ENCODE measurements at places on chromosomes 4 and X. TPM values are rescaled to one million over a fixed set of nuclear protein-coding genes. Genes with fewer than 3 reads are reported as not detected.

COX7B2 gene
- not detected for total RNA-seq

TLR2 gene
- 2.8 TPM for total RNA-seq

SNCA gene
- 7.0 TPM for total RNA-seq

PNMA3 gene
- total RNA-seq, result 1.8 TPM

THAP9 gene
- 5.6 TPM for total RNA-seq

NELFA gene
- total RNA-seq, result 10.2 TPM

MAP7D2 gene
- 0.44 TPM for total RNA-seq

GRCh38 chr4:41647383-41647782, 101.1 kb downstream of the PHOX2B start:
- H3K27me3 ChIP-seq, result no peaks in the 10 kb centered on the region
- H3K27ac ChIP-seq, result no peak overlapping the region
- DNase-seq, result no peak
- H3K36me3 ChIP-seq, result peaks cover 68% of the 10 kb centered on the region

DNA sequence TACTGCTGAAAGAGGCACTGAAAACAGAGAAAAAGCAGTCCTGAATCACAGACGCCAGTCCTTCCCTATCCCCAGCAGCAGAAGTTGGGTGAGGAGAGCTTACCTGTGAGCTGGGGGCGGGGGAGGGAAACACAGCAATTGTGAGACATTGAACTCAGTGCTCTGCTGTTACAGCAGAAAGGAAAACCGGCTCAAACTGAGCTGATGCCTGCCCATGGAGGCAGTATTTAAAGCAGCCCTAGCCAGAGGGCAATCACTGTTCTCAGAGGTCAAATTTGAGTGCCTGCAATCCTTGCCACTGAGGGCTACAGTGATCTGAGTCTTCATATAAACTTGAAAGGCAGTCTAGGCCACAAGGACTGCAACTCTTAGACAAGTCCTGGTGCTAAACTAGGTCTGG, 220.7 kb downstream of the GRXCR1 start:
- no peak for DNase-seq
- H3K4me3 ChIP-seq, result no peak overlapping the region
- H3K36me3 ChIP-seq, result no peaks in the 10 kb centered on the region
- H3K27ac ChIP-seq, result no peak overlapping the region
- H3K27me3 ChIP-seq, result no peaks in the 10 kb centered on the region

GRCh38 chr4:39883646-39884045, 94.1 kb downstream of the PDS5A start:
- no peak overlapping the region for H3K4me3 ChIP-seq
- H3K27ac ChIP-seq, result no peak overlapping the region
- H3K4me1 ChIP-seq, result no peaks in the 10 kb centered on the region
- H3K27me3 ChIP-seq, result no peaks in the 10 kb centered on the region
- no peak for DNase-seq
- peaks cover 46% of the 10 kb centered on the region for H3K36me3 ChIP-seq

DNA sequence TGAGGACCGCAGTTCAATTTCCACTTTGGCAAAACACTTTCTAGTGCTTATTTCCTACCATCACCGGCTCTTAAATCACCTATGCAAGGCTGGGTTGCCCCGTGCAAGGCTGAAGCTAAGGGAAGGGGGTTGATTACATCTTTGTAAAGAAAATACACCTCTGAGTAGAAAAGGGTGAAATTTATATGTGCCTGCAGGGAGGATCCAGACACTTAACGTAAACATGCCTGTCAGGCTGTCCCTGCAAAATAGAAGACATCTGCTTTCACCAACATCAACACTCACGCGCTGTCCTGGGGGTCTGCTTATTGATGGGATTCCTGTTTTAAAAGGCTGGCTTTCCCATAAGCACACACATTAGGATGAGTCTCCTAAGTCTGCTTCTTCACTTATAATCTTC, 92.0 kb downstream of the PRKX start:
- no peak overlapping the region for H3K4me3 ChIP-seq
- H3K27ac ChIP-seq, result no peak overlapping the region
- no peak for DNase-seq
- no peaks in the 10 kb centered on the region for H3K4me1 ChIP-seq
- peaks cover 4% of the 10 kb centered on the region for H3K36me3 ChIP-seq
- H3K27me3 ChIP-seq, result no peaks in the 10 kb centered on the region

- peak; percentile 75 for DNase-seq
- H3K36me3 ChIP-seq, result no peaks in the 10 kb centered on the region
- H3K4me1 ChIP-seq, result peaks cover 55% of the 10 kb centered on the region
- peak overlapping the region; percentile 74 for H3K4me3 ChIP-seq
- H3K27me3 ChIP-seq, result peaks cover 65% of the 10 kb centered on the region
Measured at GRCh38 chr4:54233697-54234496, 4.8 kb downstream of the PDGFRA start.

- no peaks in the 10 kb centered on the region for H3K36me3 ChIP-seq
- no peak overlapping the region for H3K27ac ChIP-seq
- DNase-seq, result no peak
- no peaks in the 10 kb centered on the region for H3K27me3 ChIP-seq
- no peak overlapping the region for H3K4me3 ChIP-seq
- no peaks in the 10 kb centered on the region for H3K4me1 ChIP-seq
Measured at GRCh38 chrX:134679221-134679620, 20.9 kb upstream of the PLAC1 start.

- no peak for DNase-seq
- H3K4me3 ChIP-seq, result peak overlapping the region; percentile 45
- H3K36me3 ChIP-seq, result no peaks in the 10 kb centered on the region
- H3K4me1 ChIP-seq, result no peaks in the 10 kb centered on the region
Measured at GRCh38 chrX:78326401-78326800, 1.0 kb downstream of the CYSLTR1 start.

GRCh38 chrX:47068214-47068613, 10.0 kb upstream of the RGN start:
- H3K27me3 ChIP-seq, result no peaks in the 10 kb centered on the region
- H3K27ac ChIP-seq, result no peak overlapping the region
- no peaks in the 10 kb centered on the region for H3K36me3 ChIP-seq
- no peak for DNase-seq
- H3K4me3 ChIP-seq, result no peak overlapping the region

DNA sequence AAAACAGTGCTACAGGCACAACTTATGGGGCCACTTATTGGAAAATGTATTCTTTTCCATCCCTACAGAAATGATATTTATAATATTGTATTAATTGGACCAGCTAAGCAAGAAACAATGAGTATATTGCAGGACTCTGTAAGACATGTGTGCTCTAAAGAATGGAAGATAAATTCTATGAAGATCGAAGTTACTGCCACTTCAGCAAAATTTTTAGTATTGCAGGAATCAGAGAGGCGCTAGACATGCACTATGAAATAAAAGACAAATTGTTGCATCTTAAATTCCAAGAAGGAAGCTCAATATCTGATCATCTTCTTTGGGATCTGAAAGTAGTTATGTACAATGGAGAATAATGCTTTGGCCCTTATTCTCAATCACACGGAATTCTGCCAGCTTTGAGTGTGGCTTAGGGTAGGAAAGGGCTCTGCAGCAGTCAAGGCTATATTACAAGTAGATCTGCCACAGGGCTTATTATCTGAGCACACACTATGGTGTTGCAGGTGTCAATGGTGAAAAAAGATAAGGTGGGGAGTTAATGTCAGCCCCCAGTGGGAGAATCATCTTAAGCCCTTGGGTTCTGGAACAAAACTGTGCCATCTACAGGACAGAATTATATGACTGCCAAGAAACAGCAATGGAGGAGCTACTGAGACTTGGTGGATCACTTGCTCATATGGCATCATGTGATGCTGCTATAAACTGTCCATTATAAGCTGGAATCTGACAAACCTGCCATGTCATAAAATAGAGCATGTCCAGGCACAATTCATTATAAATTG, 334.0 kb upstream of the NDST3 start:
- no peak overlapping the region for H3K4me3 ChIP-seq
- no peaks in the 10 kb centered on the region for H3K4me1 ChIP-seq
- no peak overlapping the region for H3K27ac ChIP-seq
- no peaks in the 10 kb centered on the region for H3K27me3 ChIP-seq
- H3K36me3 ChIP-seq, result no peaks in the 10 kb centered on the region

DNA sequence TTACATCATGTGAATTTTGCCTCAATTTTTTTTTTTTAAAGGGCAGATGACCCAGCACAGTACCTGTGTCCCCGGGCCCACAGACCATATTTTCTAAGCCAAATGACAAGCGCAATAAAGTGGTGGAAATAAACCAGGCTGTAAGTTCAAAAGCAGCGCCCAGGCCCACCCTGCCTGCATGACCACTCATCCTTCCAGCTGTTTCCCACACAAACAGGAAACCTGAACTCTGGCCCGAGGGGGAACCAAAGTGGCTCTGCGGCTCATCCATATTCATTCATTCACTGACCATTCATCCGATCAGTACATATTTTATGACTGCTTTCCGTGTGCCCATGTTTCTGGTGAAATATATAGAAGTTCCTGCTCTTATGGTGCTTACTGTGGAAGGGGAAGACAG, 33.7 kb upstream of the CRMP1 start:
- H3K4me1 ChIP-seq, result no peaks in the 10 kb centered on the region
- no peak overlapping the region for H3K27ac ChIP-seq
- H3K36me3 ChIP-seq, result no peaks in the 10 kb centered on the region
- no peak for DNase-seq
- H3K27me3 ChIP-seq, result peaks cover 95% of the 10 kb centered on the region
- no peak overlapping the region for H3K4me3 ChIP-seq

- DNase-seq, result no peak
- H3K4me1 ChIP-seq, result peaks cover 8% of the 10 kb centered on the region
- H3K27me3 ChIP-seq, result no peaks in the 10 kb centered on the region
Measured at GRCh38 chr4:141339966-141340365, 119.3 kb downstream of the ZNF330 start.

- H3K4me3 ChIP-seq, result peak overlapping the region; percentile 52
- no peaks in the 10 kb centered on the region for H3K36me3 ChIP-seq
- H3K4me1 ChIP-seq, result peaks cover 58% of the 10 kb centered on the region
- DNase-seq, result no peak
Measured at GRCh38 chr4:13541176-13541604, 3.1 kb downstream of the NKX3-2 start.

- no peak overlapping the region for H3K4me3 ChIP-seq
- no peaks in the 10 kb centered on the region for H3K27me3 ChIP-seq
- DNase-seq, result no peak
- peaks cover 16% of the 10 kb centered on the region for H3K4me1 ChIP-seq
- no peaks in the 10 kb centered on the region for H3K36me3 ChIP-seq
- H3K27ac ChIP-seq, result no peak overlapping the region
Measured at GRCh38 chr4:184728858-184729257, 5.0 kb downstream of the CENPU start.

DNA sequence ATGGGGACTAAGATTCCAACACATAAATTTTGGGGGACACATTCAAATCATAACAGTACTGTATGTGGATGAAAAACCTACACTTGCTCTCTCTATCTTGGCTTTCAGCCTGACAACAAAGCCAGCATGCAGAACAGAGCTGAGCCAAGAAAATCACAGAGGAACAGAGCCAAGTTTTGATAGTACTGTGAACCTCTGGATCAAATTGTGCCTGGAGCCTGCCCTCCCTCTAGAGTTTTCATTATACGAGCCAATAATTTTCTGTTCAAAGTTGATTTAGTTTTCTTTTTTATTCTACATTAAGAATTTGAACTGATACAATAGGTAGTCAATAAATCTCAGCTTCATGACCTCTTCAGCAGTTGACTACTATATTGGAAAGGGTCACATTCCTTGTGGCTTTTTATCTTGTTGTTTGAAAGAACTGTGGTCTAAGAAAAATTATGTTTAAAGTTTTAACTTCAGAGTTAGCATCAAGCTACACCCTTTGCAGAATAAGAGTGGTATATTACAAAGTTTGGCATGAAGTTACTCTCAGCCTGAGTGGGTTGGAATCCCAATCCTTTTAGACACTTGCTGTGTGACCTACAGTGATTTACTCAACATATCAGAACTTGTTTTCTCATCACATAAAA, 31.1 kb downstream of the GRID2 start:
- peaks cover 43% of the 10 kb centered on the region for H3K4me1 ChIP-seq
- no peak overlapping the region for H3K4me3 ChIP-seq
- no peaks in the 10 kb centered on the region for H3K36me3 ChIP-seq
- H3K27me3 ChIP-seq, result no peaks in the 10 kb centered on the region
- H3K27ac ChIP-seq, result peak overlapping the region; percentile 47

DNA sequence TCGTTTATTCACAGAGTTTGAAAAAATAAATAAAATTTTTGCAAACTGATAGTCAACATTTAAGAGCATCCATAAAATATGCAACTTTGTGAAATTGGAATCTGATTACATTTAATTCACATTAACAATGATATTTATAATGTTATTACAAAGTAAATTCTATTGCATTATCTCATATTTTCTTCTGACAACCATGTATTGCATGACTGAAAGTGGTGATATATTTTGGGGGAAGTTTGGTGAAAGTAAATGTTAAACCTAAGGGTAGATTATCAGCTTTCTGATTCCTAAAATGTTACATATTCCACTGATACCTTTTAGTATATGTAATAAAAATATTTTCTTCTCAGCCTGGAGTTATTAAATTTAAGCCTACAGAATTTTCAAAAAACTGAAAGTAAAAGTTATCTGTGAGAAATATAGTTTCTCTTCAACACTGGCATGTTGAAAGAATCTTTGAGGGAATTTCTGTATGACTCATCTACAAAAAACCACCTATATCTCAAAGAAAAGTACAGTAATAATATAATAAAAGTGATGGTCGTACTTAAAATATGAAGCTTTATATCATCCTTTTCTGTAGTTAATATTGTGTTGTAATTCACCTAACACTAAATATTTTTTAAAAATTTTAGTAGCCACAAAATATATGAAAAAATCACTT, 1179.6 kb upstream of the PCDH7 start:
- DNase-seq, result no peak
- H3K4me1 ChIP-seq, result no peaks in the 10 kb centered on the region
- H3K4me3 ChIP-seq, result no peak overlapping the region
- H3K27me3 ChIP-seq, result no peaks in the 10 kb centered on the region
- H3K36me3 ChIP-seq, result no peaks in the 10 kb centered on the region
- no peak overlapping the region for H3K27ac ChIP-seq

- H3K36me3 ChIP-seq, result peaks cover 19% of the 10 kb centered on the region
- DNase-seq, result no peak
- no peak overlapping the region for H3K27ac ChIP-seq
- H3K4me1 ChIP-seq, result peaks cover 57% of the 10 kb centered on the region
- H3K27me3 ChIP-seq, result no peaks in the 10 kb centered on the region
Measured at GRCh38 chr4:158133551-158133950, 39.3 kb downstream of the GASK1B start.

DNA sequence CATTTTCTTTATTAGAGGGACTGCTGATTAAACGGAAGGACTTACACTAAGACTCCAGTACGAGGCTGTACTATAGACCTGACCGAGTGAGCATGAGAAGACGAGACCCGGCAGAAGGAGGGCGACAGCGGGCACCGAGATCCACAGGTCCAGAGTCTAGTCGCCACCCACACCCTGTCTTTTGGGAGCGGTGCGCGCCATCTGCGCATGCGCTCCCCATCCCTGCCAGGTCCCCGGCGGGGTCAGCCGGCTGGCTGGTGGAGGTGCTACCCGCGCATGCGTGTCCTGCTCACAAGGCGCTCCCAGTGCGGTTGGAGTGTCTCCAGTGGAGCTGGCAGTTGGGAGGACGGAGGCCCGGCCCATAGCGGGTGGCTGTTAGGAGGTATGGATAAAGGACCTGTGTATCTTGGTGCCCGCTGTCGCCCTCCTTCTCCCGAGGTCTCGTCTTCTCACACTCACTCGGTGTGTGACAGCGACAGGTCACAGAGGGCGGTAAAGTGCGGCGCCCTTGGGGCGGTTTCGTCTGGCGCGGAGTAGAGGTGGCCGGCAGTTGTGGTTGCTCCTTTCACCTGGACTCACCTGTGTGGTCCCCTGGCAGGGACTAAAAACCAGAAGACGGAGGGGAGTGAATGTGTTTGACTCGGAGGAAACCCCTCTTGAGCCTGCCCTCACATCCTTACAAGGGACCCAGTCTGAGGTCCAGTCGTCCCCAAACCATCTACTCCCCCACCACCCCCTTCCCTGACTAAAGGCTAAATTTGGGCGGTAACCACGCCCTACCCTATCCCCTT, 7.6 kb upstream of the HSD17B10 start:
- DNase-seq, result peak; percentile 83
- H3K27me3 ChIP-seq, result no peaks in the 10 kb centered on the region
- H3K4me3 ChIP-seq, result peak overlapping the region; percentile 63
- H3K36me3 ChIP-seq, result no peaks in the 10 kb centered on the region
